Stimulated activated CD8-positive, alpha-beta memory T cell treated with anti-CD3 and anti-CD28 coated beads, Interleukin-4, amount 100 ng/mL, for 1 hour (primary cell): ENCODE measurements at places on chromosomes 2 and 18.

- DNase-seq: no peak
These were observed 130.5 kb downstream of the NCK2 start for GRCh38 chr2:105875241-105875640.

DNA sequence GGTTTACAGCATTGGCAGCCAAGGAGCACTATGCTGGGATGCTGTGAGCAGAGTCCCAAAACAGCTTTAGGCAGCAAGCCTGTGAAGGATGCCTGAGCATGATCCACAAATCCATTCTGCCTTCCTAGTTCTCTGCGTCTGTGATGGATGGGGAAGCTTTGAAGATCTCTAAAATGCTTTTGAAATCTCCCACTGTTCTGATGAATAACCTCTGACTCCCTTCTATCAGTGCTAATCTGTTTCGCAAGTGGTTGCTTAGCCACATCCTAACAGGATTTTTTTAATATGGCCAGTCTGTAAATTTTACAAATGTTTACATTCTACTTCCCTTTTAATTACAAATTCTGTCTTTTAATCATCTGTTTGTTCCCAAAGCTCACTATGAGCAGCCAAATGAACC lies 319.2 kb downstream of the GULP1 start:
- DNase-seq: no peak

GRCh38 chr18:54434453-54434852 lies 76.7 kb downstream of the C18orf54 start:
- DNase-seq: no peak

- no peak for DNase-seq
These were observed 267.9 kb downstream of the LPIN1 start for GRCh38 chr2:12014088-12014960.
